ENCODE measurements at places on chromosomes 7 and 10. TPM values are rescaled to one million over a fixed set of nuclear protein-coding genes. Genes with fewer than 3 reads are reported as not detected.

The SEMA4G gene
- total RNA-seq: 25.5 TPM

GRCh38 chr7:41692251-41692650 is 10.6 kb downstream of the INHBA start:
- DNase-seq: no peak

DNA sequence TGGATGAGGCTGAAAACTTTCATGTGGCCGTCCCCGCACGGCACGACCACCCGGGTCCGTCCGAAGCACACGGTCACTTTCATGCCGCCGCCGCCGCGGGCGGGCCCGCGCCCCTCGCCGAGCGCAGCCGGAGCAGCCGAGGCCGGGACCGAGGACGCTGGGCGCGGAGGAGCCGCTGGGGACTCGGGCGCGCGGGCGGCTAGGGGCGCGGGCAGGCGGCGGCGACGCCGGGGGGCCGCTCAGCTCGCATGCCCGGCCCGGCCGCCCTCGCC is 247 bp downstream of the PARD3 start:
- DNase-seq: no peak

GRCh38 chr10:78774999-78775711 is 293.6 kb upstream of the ZMIZ1 start:
- peak; percentile 54 for DNase-seq

DNA sequence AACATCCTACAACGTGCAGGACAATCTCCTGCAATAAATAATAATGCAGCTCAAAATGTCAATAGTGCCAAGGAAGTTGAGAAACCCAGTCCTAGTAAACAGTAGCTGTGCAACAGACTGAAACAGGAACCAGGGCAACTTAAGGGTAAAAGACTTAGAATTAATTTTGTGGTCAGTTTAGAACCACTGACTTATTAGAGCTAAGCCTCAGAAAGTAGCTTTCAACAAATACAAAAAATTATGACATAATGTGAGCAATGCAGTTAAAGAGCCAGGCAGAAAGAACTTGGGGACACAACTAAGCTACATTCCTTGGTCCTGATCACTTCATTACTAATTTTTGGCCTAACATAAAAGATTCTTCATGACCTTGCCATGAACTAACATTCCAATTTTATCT is 195.4 kb downstream of the MACC1 start:
- DNase-seq: no peak

DNA sequence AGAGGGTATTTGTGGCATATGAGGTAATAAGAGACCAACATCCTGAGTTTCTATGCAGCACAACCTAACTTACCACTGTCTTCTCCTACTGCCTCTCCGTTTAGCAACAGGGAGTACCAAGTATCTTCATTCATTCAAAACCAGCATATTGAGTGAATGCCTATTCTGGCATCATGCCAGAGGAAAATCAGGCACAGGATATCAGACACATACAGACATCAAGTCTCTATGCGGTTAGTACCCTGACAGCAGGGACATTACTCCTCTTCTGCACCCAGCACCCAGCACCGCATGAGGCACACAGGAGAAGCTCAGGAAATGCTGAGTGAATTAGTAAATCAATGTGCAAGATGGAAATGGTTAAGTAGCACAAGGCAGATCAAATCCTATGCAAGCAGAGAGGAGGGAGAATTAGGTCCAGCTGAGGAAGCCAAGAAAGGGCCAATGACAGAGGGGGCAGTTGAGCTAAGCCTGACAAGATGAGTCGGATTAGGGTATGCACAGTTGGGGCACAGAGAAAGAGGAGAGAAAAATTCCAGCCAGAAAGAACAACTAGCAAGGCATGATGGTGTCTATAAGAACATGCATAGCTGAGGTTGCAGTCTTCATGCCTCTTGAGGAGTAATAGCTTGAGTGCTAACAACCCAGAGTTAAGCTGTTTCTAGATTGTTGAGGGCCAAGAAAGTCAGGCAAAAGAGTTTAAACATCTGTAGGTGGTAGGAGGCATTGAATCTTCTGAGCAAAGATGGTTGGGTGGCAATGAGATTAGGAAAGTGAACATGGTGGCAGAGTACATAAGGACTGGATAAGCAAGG is 146.0 kb downstream of the PLXNA4 start:
- no peak for DNase-seq

DNA sequence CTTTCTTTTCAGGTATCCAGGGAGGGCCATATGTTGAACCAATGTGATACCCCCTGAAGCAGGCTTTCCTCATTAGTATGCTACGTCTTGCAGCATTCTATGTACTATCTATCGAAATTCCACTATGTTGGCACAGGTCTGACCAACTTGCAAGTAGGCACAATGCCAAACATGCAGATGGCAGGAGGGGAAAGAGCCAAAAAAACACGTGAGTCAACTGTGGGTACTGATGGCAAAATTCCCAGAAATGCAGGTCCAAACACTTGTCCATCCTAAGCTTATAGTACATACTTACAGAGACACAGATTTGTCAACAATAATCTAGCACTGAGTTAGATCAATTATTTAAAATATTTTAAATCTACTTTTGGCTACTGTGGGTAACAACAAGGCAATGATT is 394.9 kb downstream of the DGKB start:
- DNase-seq: peak; percentile 13

DNA sequence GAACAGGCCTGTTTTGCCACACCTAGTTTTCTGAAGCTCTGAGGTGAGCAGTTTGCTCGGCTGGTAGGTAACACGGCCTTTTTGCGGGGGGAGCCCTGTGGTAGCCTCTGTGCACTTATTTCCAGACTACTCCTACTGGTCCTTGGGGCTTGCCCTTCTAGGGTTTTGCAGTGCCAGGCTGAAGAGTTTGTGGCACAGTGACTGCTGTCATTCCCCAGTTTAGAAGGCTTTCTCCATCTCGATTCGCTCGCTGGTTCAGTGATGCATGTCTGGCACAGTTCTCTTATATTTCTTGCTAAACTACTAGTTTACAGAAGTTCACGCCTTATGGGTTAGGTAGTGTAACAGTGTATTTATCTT is 711 bp downstream of the KIF20B start:
- DNase-seq: peak; percentile 31

GRCh38 chr7:31938650-31939049 is 131.6 kb downstream of the PDE1C start:
- DNase-seq: no peak

The FAM25G gene
- not detected for total RNA-seq

- DNase-seq: no peak
Measured at GRCh38 chr7:27947586-27948278, 207.8 kb downstream of the TAX1BP1 start.

The AKR1D1 gene
- total RNA-seq: not detected

- no peak for DNase-seq
Measured at GRCh38 chr7:88075216-88075615, 141.2 kb downstream of the ADAM22 start.

The INHBA gene
- total RNA-seq: not detected

The ASNS gene
- total RNA-seq: 24.0 TPM

The LARP4B gene
- 269 TPM for total RNA-seq

DNA sequence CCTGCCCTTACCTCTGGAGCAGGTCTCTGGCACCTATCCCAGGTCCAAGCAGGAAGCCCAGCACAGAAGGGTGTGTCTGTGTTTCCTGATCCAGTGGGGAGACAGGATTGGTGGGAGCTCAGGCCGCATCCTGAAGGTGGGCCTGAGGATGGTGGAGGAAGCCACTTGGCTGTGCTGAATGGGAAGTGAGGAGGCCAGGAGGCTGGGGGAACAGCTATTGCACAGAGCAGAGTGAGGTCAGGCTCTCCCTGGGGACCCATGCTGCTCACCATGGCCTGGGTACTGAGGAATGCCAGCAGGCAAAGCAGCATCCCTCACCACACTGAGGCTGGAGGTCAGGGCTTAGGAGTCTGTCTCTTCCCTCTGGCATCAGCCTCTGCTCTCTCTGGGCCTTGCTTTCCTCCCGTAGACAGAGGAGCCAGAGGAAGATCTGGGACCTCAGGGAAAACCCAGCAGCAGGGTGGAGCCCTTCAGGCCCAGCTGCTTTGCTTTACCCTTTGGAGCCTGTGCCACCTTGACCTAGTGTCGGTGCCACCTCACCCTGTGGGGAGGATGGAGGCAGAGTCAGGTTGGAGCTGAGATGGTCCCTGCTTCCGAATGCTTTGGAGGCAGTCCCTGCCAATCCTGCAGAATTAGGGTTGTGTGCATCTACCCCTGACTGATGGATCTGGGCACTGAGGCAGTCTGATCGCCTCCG is 39.0 kb downstream of the CDH23 start:
- DNase-seq: no peak

DNA sequence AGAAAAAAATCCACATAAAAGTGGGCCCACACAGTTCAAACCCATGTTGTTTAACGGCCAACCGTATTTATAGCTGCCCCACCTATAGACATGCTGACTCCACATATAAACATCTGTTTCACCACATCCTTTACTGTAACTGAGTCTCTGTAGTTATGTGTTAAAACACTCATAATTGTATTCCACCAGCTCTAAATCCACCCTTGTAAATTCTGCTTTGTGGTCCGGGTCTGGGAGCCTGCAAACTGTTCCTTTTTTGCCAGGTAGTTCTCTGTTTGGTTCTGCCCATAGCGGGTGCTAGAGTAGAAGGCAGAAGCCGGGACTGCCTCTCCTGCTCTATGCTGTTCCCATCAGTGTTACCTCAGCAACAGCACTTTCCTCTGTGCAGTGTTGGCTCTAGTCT is 20.2 kb upstream of the FHIP2A start:
- DNase-seq: no peak

- DNase-seq: peak; percentile 22
Measured at GRCh38 chr7:84492098-84493034, 297.8 kb upstream of the SEMA3A start.

The ZNF467 gene
- total RNA-seq: not detected

- no peak for DNase-seq
Measured at GRCh38 chr7:67916571-67917436, 920.2 kb downstream of the TYW1 start.

DNA sequence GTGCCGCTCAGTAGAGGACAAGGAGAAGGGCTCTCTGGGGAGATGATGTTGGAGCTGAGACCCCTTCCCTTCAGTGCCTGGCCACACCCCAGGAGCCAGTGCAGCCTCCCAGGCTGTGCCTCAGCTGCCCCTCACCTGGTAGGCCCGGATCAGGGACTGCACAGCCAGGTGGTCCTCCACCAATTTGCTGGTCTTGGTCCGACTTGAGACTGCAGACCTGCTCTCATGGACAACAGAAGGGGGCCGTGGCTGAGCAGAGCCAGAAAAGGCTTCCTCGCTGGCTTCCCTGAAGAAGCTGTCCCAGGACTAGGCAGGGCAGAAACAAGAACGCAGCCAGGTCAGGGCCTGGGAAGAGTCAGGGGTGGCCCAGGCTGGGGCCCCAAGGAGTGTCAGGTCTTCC is 5.5 kb downstream of the OGDHL start:
- DNase-seq: no peak

- DNase-seq: no peak
Measured at GRCh38 chr10:11533328-11533781, 78.1 kb downstream of the USP6NL start.

The NKX6-2 gene
- not detected for total RNA-seq

The LRRC17 gene
- total RNA-seq: 2.2 TPM

GRCh38 chr7:98170966-98171365 is 40.3 kb upstream of the BHLHA15 start:
- DNase-seq: no peak

GRCh38 chr7:112481833-112482670 is 1.3 kb downstream of the LSMEM1 start:
- no peak for DNase-seq

GRCh38 chr10:52599551-52600200 is 172.9 kb downstream of the MBL2 start:
- DNase-seq: peak; percentile 6

DNA sequence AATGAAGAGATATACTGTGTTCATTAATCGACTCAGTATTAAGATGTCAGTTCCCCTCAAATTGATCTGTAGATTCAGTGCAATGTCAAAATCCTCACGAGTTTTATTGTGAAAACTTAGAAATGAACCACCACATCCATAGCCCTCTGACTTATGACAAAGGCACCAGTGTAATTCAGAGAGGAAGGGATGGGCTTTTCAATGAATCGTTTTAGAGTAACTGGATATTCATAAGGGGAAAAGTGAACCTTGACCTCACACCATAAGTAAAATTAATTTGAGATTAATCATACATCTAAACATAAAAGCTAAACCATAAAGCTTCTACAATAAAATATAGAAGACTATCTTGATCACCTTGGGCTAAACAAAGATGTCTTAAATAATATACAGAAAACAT is 128.1 kb downstream of the ELFN1 start:
- DNase-seq: no peak

The NPC1L1 gene
- 1.6 TPM for total RNA-seq

The COL13A1 gene
- total RNA-seq: 6.7 TPM

The ANK3 gene
- 27.4 TPM for total RNA-seq

The TMEM236 gene
- 1.4 TPM for total RNA-seq

The RNF148 gene
- total RNA-seq: not detected

DNA sequence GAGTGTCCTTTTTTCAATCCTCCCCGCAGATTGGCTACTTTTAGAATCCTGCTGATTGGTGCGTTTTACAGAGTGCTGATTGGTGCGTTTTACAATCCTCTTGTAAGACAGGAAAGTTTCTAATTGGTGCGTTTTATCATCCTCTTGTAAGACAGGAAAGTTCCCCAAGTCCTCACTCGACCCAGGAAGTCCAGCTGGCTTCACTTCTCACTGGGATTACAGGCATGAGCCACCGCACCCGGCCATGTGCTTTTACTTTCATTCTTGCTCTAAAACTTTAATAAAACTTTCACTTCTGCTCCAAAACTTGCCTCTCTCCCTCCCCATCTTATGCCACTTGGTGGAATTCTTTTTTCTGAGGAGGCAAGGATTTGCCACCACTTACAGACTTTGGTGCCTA is 17.0 kb upstream of the WAPL start:
- DNase-seq: no peak

The NDUFB8 gene
- total RNA-seq: 33.0 TPM

GRCh38 chr7:111352319-111352718 is 210.0 kb downstream of the IMMP2L start:
- DNase-seq: no peak

GRCh38 chr10:72517244-72517643 is 108.6 kb downstream of the MICU1 start:
- DNase-seq: no peak

Measured in stomach (tissue), 19 donors.